ENCODE measurements at places on chromosomes 3 and 15. TPM values are rescaled to one million over a fixed set of nuclear protein-coding genes. Genes with fewer than 3 reads are reported as not detected.

The CEP152 gene
- total RNA-seq: 5.0 TPM

The TTLL13 gene
- total RNA-seq: 0.11 TPM

The STRIT1 gene
- total RNA-seq: not detected

The TMEM207 gene
- total RNA-seq: not detected

The CIAO2A gene
- total RNA-seq: 75.5 TPM

The GHRL gene
- not detected for total RNA-seq

The AGBL1 gene
- not detected for total RNA-seq

The SYNPR gene
- total RNA-seq: not detected

The SGO1 gene
- total RNA-seq: 2.7 TPM

The PLXNB1 gene
- 84.9 TPM for total RNA-seq

The SKOR1 gene
- not detected for total RNA-seq

The CAMK2N2 gene
- 1.4 TPM for total RNA-seq

The RTP1 gene
- not detected for total RNA-seq

The SCAANT1 gene
- not detected for total RNA-seq

The EBLN2 gene
- 1.0 TPM for total RNA-seq

The SLC22A14 gene
- not detected for total RNA-seq
